ENCODE measurements at places on chromosomes 6 and 20.

- DNase-seq, result no peak
Measured at GRCh38 chr6:45667766-45668165, 290.0 kb upstream of the SUPT3H start.

DNA sequence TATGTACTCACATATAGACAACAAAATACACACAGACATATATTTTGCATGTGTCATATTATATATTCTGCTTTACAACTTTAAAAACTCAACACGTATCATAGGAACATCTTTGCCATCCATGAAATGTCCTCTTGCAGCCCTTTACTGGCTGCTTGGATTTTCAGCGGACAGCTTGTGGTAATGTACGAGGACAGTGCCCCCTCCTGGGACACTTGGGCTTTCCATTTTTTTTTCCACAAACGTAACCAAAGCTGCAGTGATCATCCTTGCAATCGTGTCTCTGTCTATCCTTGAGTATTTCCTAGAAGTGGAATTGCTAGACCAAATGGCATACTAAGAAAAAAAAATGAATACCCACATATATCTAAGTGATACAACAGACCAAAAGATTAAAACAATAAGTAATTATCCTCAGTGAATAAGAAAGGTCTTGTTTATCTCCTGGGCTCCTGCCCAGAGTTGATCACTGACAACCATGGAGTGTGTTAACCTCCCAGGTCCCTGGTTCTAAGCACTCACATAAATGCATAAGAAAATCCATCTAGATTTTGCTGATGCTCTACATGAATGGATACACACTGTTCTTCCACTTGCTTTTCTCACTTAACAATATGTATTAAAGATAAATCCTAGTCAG is 18.1 kb downstream of the BPI start:
- DNase-seq, result no peak

DNA sequence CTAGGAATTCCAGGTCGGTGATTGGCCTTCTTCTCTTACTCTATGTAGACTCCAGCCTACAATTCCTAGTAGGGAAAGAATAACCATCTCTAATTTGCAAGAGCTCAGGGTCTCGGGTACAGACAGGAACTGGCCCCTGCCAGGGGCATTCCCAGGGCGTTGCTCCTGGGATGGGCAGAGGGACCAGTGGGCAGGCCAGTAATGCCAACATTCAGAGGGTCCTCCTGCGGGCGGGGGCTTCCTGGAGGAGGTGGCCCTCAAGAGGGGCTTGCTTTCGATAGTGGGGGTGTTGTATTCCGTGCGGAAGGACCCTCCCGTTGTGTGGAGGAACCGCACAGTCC is 129.8 kb upstream of the PRND start:
- no peak for DNase-seq

DNA sequence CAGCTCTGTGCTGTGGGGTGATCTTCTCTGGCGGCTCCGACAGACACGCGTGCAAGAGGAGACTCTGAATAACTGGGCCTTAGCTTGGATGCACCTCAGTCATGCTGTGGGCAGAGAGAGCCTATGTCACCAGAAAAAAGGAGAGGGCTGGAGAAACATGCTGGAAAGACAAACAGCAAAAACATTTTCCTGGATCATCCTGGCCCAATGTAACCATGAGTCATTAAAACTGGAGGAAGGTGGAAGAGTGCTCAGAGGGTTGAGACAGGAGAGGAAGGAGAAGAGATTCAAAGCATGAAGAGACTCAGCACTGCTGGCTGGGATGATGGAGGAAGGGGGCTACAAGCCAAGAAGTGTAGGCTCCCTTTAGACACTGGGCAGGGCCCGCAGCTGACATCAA is 292.0 kb downstream of the CDH26 start:
- no peak for DNase-seq

DNA sequence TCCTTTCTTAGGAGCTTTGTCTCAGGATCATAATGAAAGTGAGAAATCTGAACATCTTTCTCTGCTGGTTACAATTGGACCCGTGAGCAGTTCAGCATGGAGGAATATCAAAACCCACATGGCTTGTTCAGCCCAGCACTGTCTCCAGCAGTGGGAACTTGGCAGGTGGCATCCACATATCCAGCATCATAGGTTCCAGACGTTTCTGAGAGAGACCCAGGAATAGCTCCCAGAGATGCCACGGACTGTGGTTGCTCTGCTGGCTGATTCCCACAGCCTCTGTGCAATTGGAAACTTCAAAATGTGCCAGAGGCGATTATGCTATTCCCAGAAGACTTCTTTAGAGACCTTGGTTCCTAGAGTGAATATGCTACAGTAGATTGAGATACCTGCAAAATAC is 76.4 kb downstream of the PHACTR2 start:
- no peak for DNase-seq

- no peak for DNase-seq
Measured at GRCh38 chr6:158774717-158775449, 44.3 kb downstream of the EZR start.

GRCh38 chr6:89350281-89350966 is 2.1 kb downstream of the UBE2J1 start:
- DNase-seq, result no peak

All from activated CD4-positive, CD25-positive, alpha-beta regulatory T cell treated with anti-CD3 and anti-CD28 coated beads, Interleukin-2, amount 50 U/mL, for 16 hours (primary cell).